Omental fat pad (tissue), 4 donors: ENCODE measurements at places on chromosomes 12 and 14.

GRCh38 chr12:17334784-17335183 lies 728.8 kb upstream of the LMO3 start:
- DNase-seq, result no peak

- DNase-seq, result no peak
These were observed 15.4 kb upstream of the SELPLG start for GRCh38 chr12:108649126-108649525.

DNA sequence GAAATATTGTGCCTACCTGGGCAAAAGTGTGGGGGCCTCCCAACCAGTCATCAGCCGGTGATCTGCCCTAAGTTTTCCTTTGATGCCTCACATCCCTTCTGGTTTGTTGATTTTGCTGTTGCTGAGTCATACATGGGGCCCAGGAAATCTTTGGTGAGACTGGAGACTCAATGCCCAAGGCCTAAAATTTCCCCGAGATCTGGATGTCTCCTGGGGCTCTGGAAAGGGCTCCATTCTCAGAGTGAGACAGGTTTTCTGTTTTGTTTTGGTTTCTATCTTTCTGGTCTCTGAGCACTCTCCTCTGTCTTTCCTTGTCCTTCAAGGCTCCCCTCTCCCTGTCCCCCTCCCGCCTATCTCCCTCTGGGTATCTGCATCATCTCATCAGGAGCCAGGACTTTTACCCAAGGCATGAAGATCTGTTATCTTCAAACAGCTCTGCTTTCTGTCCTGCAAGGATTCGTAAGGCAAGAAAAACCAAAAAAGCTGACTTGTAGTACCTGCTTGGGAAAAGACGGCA lies 152.8 kb upstream of the MAX start:
- no peak for DNase-seq

- no peak for DNase-seq
These were observed 10.9 kb downstream of the CCDC85C start for GRCh38 chr14:99592933-99593753.

DNA sequence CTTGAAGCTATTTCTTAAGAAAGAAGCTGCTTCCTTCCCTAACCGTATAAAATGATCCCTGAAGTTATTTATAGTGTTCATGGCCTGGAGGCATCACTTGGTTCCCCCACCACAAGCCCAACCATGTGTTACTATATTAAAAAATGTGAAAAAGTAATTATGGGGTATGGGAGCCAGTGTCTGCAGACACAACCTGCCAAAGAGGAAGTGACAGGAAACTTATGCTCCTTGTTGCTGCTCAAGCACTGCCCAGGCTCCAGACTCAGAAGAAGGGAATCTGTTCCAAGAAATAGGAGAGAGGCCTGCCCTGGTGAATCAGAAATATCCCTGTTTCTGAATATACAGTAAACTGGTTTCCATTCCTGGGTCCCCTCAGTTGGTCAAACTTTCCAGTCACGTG lies 217.2 kb upstream of the BMP4 start:
- DNase-seq, result no peak

DNA sequence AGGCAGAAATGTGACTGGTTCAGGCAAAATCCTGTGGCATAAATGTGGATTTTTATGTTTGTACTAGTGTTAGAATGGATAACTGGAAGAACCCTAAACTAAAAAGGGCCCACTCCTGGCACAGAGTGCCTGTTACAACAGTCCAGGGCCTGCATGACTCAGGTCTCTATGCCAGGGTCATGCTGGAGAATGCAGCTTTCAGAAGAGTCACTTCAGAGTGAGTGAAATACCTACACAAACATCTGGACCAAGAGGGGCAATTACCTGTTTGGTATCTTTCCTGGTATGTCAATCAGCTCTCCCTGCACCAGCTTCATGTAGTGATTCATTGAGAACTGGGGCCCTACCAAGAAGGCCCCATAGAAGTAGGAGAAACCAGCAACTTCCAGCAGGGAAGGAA lies 10.0 kb downstream of the EMG1 start:
- DNase-seq, result no peak

DNA sequence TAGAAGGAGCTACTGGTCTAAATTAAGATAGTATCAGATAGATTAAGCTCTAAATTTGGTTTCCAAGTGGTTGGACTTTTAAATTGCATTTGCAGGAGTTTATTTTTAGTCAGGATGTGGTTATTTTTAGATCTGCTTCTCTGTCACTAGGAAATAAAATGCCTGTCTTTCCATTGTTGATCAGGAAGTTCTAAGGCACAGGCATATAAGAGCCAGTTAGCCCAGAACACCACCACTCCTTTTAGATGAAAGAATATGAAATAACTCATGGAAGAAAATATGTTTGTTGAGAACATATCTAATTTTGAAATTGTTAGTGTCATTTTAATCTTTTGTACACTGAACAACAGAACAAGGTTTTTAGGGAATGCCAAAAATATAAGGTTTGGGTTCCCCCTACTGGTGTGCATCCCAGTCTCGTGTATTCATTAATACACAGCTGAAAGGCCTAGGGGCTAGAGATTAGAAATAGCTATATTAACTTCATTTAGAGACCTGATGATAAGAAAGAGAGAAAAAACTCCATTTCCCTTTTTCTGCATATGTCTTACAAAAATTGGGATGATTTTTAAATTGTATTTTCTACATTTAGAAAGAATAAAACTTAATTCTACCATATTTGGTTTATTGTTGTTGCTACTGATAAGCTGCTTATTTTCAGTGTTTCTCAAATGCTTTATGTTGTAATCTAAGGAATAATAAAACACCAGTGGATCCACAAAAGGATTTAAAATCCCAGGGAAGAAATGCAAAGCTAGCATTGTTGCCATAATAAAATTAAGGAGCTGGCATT lies 67.2 kb downstream of the RIC8B start:
- DNase-seq, result no peak
